COR-L47 (cell line): ENCODE measurements at places on chromosomes 1 and 21.
A peak's percentile ranks its signal among the peaks of the same experiment; 100 is the strongest.

GRCh38 chr1:63718541-63718970 lies 55.3 kb upstream of the ROR1 start:
- DNase-seq, result no peak

DNA sequence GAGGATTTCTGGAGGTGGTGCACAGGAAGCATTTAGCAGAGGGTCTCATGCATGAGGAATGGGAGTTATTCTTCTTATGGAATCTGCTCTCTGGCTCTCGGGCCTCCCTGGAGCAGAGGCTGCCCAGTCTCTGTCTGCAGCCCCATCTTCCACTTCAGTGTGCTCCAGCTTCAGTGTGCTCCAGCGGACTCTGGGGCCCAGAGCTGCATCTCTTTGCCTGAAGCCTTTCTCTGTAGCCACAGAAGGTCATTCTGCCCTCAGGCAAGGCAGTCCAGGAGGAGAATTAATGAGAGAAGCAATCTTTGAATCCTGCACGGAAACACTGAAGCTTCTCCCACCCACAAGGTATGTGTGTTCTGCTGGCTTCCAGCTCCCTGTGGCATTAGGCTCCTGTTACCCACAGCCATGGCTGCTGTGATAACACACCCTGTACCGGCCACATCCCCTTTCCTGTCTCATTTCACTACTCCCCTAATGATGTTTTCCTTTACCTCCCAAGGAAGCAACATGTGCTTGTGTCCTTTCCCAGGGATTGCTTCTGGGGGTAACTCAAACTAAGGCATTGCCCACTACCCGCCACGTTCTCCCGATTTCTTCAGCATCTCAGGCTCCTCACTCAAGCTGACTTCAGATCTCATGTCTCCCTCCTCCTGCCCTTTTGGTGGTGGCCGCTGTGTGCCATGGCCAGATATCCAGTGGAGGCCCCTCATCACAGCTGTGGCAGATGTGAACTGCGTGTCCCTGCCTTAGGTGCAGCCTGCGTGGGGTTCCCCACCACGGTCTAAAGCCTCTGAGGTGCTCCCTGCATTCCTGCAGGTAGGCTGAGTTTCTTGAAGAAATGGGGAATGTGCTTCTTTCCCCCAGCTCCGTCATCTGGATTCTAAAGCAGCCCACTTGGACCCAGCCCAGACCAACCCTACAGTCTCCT lies 181.2 kb upstream of the GALNT2 start:
- no peak for DNase-seq

DNA sequence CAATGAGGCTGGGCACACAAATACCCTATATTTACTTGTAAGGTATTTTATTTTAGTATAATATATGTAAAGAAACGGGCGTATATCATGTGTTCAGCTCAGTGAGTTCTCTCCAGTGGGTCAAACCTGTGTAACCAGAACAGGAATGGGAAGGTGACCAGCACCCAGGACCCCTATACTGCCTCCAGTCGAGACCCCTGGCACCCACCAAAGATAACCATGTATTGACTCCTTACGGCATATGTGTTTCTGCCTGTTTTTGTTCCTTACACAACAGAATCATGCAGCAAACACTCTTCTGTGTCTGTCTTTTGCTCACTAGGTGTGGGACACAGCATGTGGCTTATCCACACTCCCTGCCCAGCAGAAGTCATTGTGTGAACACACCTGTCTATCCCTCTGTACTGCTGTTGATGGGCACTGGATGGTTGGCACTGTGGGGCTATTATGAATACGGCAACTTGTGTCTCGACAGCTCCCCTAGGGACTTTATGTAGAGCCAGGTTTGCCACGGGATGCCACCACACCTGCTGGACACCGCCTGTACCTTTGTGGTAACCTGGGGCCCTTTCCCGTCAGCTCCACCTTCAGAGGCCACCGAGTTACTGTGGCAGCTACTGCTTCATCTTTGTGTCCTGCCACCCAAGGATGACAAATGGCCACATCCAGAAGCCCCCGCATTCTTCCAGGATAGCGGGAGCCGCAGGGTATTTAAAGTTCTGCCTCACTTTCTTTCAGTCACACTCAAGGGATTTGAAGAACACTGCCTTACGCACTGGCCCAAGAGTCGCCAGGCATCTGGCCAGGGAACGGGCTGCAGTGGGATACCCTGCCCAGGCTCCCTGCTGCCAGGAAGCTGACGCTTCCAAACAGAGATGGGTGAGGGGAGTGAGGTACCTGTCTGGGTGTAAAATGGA lies 23.5 kb upstream of the C2CD2 start:
- DNase-seq, result no peak

- DNase-seq, result peak; percentile 23
Observed at GRCh38 chr1:86913399-86913895, 479 bp downstream of the SELENOF start.

- DNase-seq, result no peak
Observed at GRCh38 chr21:44686843-44687561, 5.0 kb upstream of the KRTAP12-1 start.

- no peak for DNase-seq
Observed at GRCh38 chr1:32232558-32233304, 10.5 kb downstream of the EIF3I start.

DNA sequence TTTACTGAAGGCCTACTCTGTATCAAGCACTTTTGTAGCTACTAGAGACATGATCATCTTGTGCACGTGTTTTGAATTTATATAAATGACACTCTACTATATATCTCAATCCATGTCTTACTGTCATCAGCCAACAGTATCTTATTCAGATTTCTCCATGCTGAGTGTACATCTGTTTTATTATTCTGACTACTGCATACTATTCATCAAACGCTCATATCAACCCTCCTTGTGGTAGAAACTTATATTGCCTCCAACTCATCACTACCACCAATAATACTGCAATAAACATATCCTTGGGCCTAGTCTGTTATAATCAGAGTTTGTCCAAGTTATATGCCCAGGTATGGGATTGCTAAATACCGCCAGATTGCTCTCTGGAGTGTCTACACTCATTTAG lies 81.6 kb upstream of the IRF2BP2 start:
- no peak for DNase-seq

- no peak for DNase-seq
Observed at GRCh38 chr21:33198346-33199099, 31.2 kb upstream of the IFNAR2 start.

GRCh38 chr1:29195881-29196291 lies 14.2 kb upstream of the SRSF4 start:
- no peak for DNase-seq

DNA sequence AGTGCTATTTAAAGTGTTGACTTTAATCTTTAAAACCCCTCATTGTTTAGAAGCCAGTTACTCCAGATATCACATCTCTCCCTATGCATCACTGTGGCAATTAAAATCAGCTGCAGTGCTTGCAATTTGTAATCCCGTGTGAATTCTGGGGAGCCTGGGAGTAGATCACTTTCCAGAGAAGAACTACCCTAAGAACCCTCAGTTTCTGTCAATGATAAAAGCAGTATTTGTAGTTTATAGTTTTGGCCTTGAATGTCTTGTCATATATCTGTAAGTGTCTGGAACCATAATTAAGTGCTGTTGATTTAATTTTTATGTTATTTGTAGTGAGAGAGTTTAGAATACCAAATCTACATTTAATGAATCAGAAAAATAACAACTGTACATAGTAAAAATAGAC lies 5.5 kb upstream of the SPAG17 start:
- no peak for DNase-seq

GRCh38 chr1:1281533-1282321 lies 1.5 kb downstream of the SCNN1D start:
- no peak for DNase-seq

DNA sequence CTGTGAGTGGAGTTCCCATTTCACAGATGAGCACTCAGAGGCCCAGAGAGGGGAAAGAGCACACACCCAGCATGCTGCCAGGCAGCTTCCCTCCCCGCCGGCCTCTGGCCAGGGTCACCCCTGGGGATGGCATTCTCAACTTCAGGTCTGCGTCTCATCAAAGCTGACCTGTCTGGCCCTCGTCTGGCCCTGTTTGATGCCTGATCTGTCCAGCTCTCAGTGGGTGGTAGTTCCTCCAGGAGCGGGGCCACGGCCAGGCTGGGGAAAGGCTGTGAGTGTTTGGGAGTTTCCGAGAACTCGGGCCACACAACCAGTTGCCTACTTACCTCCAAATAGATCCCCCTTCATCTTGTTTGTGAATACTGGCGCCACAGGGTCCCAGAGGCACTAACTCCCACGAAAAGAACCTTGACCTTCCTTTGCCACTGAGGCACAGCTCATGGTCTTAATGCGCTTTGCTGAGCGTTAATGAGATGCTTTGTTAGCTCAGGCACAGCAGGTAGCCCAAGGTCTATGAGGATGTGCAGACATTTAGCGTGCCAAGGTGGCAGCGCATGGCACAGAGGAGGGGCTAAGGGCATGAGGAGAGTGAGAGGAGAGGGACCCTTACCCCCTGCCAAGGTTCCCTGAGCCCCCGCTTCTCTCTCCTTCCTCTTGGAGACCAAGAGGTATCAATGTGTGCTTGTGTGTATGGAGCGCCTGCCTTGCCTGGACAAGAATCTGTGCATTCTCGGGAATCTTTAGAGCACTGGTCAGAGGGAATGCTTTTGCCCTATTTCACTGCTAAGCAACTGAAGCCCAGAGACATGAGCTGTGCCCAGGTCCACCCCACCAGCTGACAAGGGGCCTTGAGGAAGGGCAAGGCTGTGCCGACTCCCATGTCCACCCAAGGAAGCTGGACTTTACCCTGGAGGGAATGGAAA lies 61.2 kb downstream of the DISP3 start:
- no peak for DNase-seq

DNA sequence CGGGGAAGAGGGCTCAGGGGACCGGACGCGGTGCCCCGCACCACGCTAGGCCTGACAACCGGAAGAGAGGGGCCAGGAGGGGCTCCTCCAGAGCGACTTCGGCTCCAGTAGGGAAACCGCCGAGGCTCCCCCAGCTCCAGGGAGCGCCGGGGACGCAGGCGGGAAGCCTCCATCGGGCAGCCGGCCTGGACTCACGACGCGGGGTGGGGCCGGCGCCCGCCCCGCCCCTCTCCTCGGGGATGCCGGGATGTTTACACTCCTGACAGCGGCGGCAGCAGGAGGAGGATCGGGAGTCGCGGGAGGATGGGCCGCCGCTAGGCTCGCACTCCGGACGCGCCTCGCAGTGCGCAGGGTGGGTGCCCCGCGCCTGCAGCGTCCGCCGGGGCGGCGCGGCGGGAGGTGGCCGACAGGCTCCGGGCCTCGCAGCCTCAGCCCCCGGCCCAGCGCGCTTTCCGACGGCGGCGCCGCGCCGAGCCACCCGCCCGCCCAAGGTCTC lies at the start of gene NEK7:
NEK7 (plus strand) TSS at position 254 of the 496 bp plus-strand sequence. CDS start 75,583 bp downstream, outside the sequence.
- DNase-seq, result peak; percentile 79

DNA sequence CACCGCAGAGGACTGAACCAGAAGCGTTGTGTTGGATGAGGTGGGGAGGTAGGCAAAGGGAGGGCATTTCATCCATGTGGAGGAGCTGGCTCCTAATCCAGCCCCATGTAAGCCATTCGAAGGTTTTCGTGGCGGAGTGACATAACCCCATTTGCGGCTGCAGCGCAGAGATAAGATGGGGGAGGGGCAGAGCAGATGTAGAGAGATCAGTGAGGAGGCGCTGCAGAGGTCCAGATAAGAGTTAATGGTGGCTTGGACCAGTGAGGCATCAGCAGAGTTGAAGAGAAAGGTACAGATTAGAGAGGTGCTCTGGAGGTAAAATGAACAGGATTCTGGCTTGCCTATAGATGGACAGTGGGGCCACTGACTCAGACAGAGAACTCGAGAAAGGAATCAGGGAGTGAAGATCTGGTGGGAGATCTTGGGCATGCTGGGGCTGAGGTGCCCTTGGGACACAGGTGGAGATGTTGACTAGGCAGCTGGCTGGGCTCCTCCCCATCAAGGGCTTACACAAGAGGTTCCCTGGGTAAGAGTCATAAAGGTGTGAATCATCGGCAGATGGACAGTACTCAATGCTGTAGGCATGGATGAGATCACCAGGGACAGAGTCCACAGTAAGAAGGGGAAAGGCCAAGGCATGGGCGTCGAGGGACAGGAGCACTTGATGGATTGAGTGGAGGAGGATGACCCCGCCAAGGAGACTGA lies 7.8 kb upstream of the PTPRF start:
- no peak for DNase-seq

- DNase-seq, result no peak
Observed at GRCh38 chr1:20487236-20487590, 1.2 kb upstream of the CAMK2N1 start.

- no peak for DNase-seq
Observed at GRCh38 chr1:155981266-155982088, 3.1 kb upstream of the ARHGEF2 start.

DNA sequence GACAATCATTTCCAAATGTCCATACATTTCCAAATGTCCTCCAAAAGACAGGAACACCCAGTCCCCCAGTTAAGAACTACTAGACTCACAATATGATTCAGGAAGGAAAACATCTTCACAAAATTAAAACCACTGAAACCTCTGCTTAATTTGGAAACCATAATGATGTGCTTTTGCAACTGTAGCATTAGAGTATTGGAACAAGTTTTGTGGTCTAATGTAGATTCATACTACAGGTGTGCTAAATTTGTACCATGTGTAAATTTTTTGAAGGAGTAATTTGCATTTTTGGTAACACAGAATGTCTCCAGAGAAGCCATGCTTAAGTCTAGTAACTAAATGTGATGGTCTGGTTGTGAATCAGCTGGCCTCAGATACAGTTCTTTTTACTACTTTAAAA lies 129.6 kb downstream of the DPYD start:
- DNase-seq, result no peak

DNA sequence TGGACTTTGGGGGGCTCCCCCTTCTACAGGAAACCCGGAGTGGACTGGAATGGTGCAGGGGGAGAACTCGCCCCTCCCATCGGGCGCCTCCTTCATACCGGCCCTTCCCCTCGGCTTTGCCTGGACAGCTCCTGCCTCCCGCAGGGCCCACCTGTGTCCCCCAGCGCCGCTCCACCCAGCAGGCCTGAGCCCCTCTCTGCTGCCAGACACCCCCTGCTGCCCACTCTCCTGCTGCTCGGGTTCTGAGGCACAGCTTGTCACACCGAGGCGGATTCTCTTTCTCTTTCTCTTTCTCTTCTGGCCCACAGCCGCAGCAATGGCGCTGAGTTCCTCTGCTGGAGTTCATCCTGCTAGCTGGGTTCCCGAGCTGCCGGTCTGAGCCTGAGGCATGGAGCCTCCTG lies at the start of gene TNFRSF14:
TNFRSF14 (plus strand) TSS at position 95 of the 401 bp plus-strand sequence; CDS start at position 389, 294 bp downstream.
- peak; percentile 61 for DNase-seq

DNA sequence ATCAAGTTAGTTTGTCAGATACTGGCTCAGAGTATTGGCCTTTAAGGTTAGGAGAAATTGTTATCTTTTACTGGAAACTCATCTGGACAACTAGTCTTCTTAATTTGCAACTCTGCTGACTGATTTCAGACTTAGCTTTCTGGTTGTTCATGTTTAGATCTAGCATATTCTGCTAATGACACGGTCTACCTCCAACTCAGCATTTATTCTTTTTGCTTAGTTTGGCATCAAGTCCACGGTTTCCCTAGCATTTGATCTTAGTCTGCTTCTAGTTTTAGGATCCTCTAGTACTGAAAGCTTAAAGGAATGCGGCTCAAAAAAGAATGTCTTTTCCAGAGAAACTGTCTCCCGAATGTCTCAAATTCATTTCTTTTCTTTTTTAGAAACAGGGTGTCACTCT lies 75.6 kb upstream of the SLFNL1 start:
- DNase-seq, result no peak

- no peak for DNase-seq
Observed at GRCh38 chr1:234936612-234937389, 191.8 kb downstream of the TOMM20 start.
